ENCODE measurements at places on chromosomes 16 and 17.

- DNase-seq, result peak; percentile 91
These were observed 1.8 kb upstream of the RARA start for GRCh38 chr17:40307001-40307730.

GRCh38 chr17:11240841-11241610 lies at the start of gene SHISA6:
Gene SHISA6, plus strand, starts transcription at chr17:11241213.
- DNase-seq, result no peak

DNA sequence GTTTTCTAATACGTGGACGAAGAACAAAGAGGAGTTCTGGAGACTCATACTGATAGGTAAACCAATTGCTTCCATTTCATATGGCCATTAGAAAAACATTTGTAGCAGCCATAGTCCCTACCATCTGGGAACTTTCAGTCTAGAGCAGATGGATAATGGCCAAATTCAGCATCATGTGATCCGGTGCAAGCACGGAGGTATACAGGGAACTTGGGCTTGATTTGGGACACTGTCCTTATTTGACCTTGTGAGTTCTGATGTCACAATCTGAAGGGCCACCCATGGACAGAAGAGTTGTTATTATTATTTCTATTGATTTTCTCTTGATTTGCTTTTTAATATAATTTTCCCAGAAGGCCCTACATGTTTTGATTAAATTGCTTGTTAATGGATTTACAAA lies 154.6 kb upstream of the ZNF267 start:
- no peak for DNase-seq

DNA sequence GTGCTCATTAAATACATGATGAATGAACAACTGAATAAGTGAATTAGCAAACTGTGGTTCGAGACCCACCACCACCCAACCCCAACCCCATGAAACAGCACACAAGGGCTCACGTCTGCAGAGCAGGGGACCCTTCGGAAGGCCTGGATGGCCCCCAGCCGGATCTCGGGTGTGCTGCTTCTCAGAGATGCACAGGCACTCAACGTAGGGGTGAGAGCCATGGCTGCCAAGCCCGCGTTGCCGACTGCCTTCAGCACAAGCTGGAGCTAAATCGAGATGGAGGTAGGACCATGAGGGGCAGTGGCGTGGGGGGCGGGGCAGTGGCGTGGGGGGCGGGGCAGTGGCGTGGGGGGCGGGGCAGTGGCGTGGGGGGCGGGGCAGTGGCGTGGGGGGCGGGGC lies 93.2 kb downstream of the LITAF start:
- no peak for DNase-seq

GRCh38 chr17:54937426-54937825 lies 31.0 kb downstream of the COX11 start:
- DNase-seq, result no peak

GRCh38 chr16:984121-984694 lies 2.6 kb downstream of the SOX8 start:
- DNase-seq, result no peak

GRCh38 chr17:66002063-66002585 lies 189.8 kb downstream of the CEP112 start:
- DNase-seq, result no peak

- no peak for DNase-seq
These were observed 26.4 kb upstream of the TMEM220 start for GRCh38 chr17:10756185-10756584.

- DNase-seq, result no peak
These were observed 6.2 kb upstream of the NOTUM start for GRCh38 chr17:81967244-81967532.

- DNase-seq, result no peak
These were observed 62.3 kb upstream of the CNTNAP4 start for GRCh38 chr16:76214856-76215255.

DNA sequence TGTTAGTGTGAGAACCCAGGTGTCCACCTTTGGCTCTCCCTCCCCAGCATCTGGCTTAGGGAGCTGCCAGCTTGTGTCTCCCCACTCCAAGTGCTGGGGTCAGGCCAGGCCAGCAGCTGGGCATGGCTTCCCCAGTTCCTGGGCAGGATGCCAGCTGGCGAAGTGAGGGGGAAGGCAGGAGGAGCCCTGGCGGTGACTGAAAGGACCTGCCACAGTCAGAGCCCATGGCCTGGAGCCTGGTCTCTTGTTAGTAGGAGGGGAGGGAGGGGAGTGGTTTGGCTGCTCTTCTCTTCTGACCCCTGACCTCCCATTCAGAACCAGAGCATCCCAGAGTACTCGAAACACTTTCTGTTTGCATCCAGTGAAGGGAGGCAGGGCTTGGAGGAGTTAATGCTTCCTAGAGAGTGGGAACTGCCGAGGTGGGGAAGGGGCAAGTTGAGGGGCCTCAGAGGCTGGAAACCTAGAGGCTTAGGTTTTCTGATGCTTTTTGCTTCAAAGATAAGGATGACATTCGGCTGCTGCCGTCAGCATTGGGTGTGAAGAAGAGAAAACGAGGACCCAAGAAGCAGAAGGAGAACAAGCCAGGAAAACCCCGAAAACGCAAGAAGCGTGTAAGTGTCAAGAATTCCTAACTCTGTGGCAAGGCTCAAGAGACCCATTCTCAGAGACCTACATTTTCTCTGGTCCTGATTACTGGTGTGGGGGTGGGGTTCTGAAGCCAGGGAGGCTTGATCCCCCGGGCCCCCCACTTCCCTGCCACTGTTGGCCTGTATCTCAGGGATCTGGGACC lies 772 bp downstream of the CHD3 start:
- peak; percentile 82 for DNase-seq

- no peak for DNase-seq
These were observed 4.5 kb downstream of the NUP93 start for GRCh38 chr16:56734429-56734828.

- DNase-seq, result no peak
These were observed 254.9 kb downstream of the ZFHX3 start for GRCh38 chr16:72793017-72793416.

DNA sequence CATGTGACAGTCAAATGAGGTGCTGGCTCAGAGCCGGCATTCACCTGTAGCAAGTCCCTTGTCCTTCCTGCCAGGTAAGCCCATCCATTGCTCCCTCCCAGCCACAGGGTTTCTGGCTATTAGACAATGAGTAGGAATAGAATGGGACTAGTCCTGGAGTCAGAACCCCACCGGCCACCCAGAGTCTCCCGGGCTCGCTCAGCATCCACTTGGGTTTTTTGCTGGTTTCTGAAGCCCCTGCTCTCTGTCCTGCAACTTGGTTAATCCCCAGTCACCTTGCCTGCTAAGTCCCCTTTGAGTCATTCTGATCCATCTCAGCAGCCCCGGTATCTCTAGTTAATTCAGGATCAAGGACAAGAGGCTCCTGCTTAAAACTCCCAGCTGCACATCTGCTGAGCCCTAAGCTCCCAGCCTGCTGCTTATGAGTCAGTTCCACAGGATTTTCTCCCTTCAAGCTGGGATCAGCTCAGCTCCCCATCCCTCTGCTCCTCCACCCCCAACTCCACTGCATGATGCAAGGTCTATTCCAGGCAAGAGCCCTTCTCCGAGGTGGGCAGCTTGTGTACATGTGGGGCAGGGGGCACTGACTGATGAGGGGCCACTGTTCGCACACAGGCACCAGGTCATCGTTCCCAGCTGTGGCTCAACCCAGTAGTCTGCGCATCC lies 19.9 kb upstream of the MRPS23 start:
- DNase-seq, result no peak

DNA sequence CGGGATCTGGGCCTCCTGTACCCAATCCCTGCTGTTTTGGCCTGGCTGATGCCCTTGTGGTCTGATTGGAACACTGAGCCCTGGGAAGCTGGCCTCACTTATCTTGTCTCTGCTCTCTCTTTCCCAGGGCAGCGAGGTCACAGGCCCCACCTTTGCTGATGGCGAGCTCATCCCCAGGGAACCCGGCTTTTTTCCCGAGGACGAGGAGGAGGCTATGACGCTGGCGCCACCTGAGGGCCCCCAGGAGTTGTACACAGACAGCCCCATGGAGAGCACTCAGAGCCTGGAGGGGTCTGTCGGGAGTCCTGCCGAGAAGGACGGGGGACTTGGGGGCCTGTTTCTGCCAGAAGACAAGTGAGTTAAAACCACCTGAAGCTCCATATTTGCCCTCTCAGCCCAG lies 126.0 kb downstream of the RAB11FIP4 start:
- peak; percentile 5 for DNase-seq

DNA sequence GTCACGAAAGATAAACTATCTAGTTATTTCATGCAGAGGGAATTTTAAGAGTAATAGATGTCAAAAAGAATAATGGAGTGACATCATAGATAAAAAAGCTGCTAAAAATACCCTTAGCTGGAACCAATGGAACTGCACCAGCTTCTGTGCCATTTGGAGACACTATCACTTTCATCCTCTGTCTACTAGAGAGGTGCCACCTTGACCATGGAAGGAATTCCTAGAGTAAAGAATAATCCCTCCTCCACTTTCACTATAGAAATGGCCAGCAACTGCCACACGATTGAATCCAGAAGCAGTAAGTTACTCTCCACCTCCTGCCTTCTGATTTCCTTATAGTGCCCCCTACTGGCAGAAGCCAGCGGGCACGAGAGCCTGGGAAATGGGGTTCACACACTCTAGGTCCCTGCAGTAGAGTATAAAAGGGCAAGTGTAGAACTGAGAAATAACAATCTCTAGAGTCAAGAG lies 2.8 kb upstream of the ALDH3A2 start:
- peak; percentile 62 for DNase-seq

DNA sequence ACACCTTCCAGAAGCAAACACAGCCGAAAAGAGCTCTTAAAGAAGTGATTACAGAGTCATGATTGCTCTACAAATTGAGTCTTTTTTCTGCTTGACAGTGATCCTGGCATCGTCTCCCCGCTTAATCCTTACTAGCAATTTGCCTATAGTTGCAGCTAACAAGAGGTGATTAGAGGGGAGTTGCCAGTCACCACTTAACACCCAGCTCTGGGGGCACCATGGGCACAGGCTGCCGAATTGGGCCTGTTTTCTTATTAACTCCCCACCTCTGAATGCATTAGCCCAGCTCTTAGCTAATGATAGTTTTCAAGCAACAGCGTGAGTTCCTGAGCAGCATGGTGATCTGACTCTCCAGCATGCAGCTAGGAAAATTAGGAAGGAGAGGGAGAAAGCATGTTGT lies 93.5 kb downstream of the RBFOX1 start:
- DNase-seq, result no peak

DNA sequence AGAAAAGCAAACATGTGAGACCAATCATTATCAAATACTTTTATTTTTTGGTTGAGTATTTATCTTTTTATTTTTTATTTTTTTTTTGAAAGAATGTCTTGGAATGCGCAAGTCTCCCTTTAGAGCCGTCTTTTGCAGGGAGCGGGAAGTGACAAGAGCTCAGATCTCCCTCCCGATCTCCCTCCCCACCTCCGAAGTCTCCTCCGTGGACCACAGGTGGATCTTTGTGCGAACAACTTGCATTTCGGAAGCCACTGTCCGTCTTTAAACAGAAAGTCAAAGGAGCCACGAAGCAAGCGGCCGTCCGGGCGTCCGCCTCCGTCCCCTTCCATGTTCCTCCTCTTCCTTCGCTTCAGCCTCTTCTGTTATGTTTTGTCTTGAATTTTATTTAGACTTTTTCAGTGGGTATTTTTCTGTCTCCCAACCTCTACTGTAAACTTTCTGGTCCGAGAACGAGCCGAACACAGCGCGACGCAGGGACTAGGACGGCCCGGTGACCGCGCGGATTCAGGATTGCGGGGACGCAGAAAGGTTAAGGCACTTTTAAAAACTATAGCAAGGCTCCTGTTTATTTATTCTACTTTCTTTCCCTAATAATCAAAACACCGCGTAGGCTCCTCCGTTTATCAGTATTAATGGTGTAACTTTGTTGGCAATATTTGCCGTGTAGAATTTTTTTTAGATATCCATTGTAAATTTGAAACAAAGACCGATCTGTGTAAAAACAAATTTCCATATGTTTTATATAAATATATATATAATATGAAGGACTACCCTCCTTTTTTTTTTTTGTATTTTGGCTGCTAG lies 3.3 kb downstream of the FOXF1 start:
- no peak for DNase-seq

- DNase-seq, result no peak
These were observed 30.9 kb upstream of the CES5A start for GRCh38 chr16:55906123-55906522.

- no peak for DNase-seq
These were observed 48.1 kb downstream of the TEX2 start for GRCh38 chr17:64214950-64215349.

DNA sequence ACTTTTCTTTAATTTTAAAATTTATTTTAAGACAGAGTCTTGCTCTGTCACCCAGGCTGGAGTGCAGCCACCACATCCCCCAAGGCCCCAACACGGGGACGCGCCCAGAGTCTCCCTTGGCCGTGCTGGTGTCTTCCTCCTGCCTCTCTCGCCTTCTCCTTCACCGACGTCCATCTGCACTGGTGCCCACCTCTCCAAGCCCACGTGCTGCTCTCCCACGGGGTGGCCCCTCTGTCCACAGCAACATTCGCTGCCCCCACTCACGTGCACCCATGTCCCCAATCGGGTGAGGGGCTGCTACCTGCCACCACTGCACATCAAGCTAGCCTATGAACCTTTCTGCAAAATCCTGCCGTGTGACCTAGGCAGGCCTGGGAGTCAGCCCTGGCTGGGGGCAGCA lies 3.1 kb downstream of the TMEM204 start:
- no peak for DNase-seq

GRCh38 chr17:885971-886571 lies 93.5 kb downstream of the NXN start:
- no peak for DNase-seq

DNA sequence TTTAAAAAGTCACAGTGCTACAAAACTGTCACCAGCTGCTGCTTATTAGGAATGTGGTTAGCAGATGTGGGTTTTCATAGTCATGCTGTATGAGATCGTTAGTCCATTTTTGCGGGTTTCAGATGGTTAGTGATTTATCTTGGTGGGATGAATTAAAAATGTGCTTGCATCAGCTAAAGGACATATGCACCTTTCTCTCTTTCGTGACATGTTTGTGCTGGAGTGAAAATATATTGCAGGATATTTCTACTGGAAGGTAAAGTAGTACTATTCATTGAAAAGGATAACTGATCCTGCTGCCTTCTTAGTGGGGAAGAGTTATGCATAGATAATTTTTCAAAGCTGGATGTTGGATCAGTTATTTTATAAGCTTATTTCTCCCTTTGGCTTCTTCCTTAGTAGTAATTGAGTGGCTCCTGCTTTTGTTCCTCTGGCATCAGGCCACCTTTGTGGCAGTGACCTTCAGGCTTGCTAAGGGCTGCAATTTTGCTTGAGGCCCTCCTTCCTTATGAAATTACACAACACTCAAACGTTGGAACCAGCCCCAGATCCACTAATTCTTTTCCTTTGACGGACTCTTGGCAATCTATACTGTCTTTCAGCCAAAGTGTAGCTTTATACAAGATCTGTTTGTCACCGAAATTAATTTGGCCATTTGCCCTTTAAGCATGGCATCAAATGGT lies 7.5 kb upstream of the SNTB2 start:
- DNase-seq, result no peak

DNA sequence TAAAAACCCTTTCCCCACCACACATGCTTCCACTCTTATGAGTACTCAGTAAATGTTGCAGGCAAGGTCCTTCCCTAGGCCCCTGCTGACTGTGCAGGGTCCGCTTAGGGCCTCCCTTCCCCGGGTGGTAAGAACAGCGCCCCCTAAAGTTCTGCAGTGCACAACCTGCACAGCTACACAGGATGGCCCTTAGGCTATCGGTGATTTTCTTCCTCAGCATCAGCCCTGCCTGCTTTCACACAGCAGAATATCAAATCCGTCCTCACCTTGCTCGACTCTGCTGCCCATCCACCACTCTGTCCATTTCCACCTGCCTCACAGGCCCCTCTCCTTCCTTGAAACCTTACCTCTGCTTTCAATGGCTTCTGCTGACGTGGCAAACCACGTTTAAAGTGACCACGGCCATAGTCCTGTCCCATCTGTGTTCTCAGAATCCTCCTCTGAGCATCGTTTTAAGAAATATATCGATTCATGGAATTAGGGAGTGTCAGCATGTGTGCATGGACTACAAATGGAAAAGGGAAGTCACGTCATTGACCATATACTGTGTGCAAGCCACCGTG lies 51.4 kb upstream of the TMEM132E start:
- DNase-seq, result no peak

Measured in inflammatory macrophage treated with lipopolysaccharide for 1 hour (primary cell).